ENCODE measurements at places on chromosomes 6 and 20. TPM values are rescaled to one million over a fixed set of nuclear protein-coding genes. Genes with fewer than 3 reads are reported as not detected.

GRCh38 chr6:163427498-163428254 lies 13.2 kb downstream of the QKI start:
- H3K36me3 ChIP-seq = no peaks in the 10 kb centered on the region
- H3K27me3 ChIP-seq = no peaks in the 10 kb centered on the region
- no peak overlapping the region for H3K4me3 ChIP-seq
- DNase-seq = no peak
- H3K4me1 ChIP-seq = peaks cover 44% of the 10 kb centered on the region

DNA sequence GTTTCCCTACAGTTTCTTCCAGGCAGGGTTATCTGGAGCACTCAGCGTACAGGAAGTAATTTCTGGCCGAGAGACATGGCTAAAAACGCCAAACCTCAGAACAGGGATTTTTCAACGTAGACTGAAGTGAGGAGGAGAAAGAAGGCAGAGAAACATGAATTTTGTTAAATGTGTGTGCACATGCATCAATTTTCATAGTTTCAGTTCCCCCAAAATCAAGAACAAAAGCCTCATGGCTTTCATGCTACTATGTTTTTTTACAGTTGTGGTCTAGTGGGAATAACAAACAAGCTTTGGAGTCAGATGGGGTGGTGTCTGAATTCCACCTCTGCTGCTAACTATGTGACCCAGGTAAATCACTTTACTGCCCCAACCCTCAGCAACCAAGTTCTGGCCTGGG lies 4.9 kb downstream of the TOMM34 start:
- no peaks in the 10 kb centered on the region for H3K27me3 ChIP-seq
- H3K27ac ChIP-seq = no peak overlapping the region
- peaks cover 8% of the 10 kb centered on the region for H3K36me3 ChIP-seq

- peak overlapping the region; percentile 70 for H3K4me3 ChIP-seq
- H3K27ac ChIP-seq = peak overlapping the region; percentile 84
- peaks cover 3% of the 10 kb centered on the region for H3K36me3 ChIP-seq
- DNase-seq = no peak
- no peaks in the 10 kb centered on the region for H3K27me3 ChIP-seq
These were observed 19.3 kb downstream of the JARID2 start for GRCh38 chr6:15264902-15265761.

GRCh38 chr20:59004763-59005522 lies 2.1 kb downstream of the CTSZ start:
- H3K36me3 ChIP-seq = no peaks in the 10 kb centered on the region
- H3K27ac ChIP-seq = peak overlapping the region; percentile 93
- H3K27me3 ChIP-seq = no peaks in the 10 kb centered on the region
- peak overlapping the region; percentile 67 for H3K4me3 ChIP-seq
- peaks cover 45% of the 10 kb centered on the region for H3K4me1 ChIP-seq
- DNase-seq = peak; percentile 61

The ARFGAP1 gene
- total RNA-seq = 93.4 TPM

GRCh38 chr6:113994934-113995342 lies 24.0 kb upstream of the HDAC2 start:
- no peak for DNase-seq
- H3K36me3 ChIP-seq = peaks cover 11% of the 10 kb centered on the region
- H3K4me3 ChIP-seq = no peak overlapping the region
- no peak overlapping the region for H3K27ac ChIP-seq
- peaks cover 7% of the 10 kb centered on the region for H3K27me3 ChIP-seq

- H3K36me3 ChIP-seq = peaks cover 10% of the 10 kb centered on the region
- DNase-seq = no peak
- H3K27ac ChIP-seq = no peak overlapping the region
These were observed 197.0 kb downstream of the CLIC5 start for GRCh38 chr6:45818655-45819054.
